Stimulated activated naive CD8-positive, alpha-beta T cell treated with anti-CD3 and anti-CD28 coated beads, Interleukin-15, amount 100 ng/mL, for 72 hours (primary cell): ENCODE measurements at places on chromosomes 5 and 9.

DNA sequence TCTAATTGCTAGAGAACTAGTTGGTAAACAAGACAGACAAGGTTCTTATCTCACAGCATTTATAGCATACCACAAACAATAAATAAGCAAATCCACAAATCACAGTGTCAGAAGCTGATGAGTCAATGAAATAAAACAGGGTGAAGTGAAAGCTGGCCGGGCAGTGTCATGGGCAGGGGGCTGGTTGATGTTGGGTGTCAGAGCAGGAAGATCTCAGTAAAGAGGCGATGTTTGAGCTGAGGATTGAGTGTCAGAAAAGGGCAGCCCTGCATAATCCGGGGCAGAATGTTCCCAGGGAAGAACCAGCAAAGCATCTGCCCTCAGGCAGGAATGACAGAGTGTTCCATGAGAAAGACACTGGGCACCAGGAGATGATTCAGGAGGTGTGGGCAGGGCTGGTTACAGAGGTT is 183.4 kb downstream of the GOLPH3 start:
- no peak for DNase-seq

- DNase-seq, result no peak
Measured at GRCh38 chr9:38233796-38234355, 158.6 kb upstream of the ALDH1B1 start.

- DNase-seq, result no peak
Measured at GRCh38 chr5:72195581-72195980, 88.3 kb downstream of the MAP1B start.

GRCh38 chr9:133188006-133188842 is 20.8 kb downstream of the OBP2B start:
- no peak for DNase-seq

DNA sequence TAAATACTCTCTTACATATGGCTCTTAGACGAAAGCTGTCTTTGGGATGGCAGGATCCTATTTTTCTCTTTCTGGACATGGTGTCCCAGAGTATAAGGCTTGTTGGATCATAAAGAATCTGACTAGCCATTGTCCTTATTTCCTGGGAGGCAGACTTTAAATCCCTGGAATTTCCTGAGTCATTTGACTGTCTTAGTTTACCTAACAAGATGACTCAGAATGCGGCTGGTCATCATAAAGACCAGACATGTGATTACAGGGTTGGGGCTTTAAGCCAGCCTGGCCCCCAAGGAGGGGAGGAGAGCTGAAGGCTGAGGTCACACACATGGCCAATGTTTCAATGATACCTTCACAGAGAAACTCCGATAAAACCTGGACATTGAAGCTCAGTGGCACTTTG is 37.2 kb downstream of the FAM240B start:
- DNase-seq, result no peak

- DNase-seq, result no peak
Measured at GRCh38 chr9:35734096-35734495, 1.6 kb downstream of the CREB3 start.

DNA sequence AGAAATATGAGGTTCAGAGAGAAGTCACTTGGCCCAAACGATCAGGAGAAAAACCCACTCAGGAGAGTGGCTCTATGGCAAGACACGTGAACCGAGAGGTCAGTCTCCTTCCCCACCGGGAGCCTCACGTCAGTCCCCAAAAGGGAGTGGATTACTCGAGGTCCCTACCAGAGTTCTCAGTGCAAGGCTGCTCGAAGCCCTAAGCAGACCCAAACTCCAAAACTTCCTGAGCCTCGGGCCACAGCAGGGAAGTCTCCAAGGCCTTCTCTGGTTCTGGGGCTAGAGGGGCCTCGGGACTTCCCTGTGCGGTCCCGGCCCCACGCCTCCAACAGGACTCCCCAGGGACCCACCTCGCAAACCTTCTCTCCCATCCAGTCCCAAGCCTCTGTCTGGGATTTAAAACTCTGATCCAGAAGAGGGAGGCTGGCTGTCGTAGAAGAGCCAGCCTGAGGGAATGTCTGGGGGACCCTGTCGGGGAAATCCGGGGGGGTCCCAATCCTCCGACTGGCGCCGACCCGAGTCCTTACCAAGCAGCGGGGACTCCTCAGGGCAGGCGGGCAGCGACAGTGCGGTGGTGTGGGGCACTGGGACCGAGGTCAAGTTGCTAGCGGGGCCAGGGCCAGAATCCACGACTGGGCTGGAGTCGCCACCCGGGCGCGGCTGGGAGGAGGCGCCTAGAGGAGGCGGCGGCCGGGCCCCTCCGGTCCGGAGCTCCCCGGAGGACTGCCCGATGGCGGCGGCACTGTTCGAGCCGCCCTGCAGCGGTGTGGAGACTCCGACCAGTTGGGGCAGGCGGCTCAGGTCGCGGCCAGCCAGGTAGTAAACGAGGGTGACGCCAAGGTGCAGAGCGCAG is 679 bp downstream of the B4GALT1 start:
- peak; percentile 31 for DNase-seq
